AG10803 (cell line): ENCODE measurements at places on chromosomes 12 and 14.

GRCh38 chr12:44021471-44021971, 185.6 kb downstream of the TMEM117 start:
- no peak for DNase-seq

DNA sequence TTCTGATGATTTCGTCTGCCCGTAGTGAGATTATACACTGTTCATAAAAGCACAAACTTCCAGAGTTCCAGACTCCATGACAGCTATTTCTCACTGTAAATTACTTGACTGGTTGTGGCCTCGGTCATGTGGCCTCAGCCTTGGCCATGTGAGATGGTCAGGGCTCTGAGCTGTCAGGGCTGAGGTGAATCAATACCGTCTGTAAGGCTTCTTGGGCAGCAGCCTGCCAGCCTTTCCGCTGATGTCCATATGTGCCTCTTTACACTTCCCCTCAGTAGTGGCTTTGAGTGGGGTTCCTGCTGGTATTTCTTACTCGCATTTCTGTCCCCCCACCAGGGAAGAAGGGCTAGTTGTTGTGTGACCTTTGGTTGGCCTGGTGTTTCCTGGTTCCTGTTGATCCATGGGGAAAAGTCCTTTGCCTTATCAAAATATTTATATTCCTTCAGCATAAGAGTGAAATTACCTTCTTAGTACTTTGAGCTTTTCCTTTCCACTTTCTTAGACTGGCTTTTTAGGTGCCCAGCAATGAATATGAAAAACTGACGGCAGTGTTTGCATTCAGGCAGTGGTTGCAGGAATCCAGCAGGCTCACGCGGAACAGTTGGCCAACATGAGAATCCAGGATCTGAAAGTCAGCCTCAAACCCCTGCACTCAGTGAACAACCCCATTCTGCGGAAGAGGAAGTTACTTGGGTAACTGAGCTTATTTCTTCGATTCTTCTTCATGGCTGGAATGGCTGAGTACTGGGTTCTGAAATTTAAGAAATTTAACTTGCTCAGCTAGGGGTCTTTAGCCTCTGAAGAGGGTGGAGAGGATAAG, 46.1 kb downstream of the MAPKAPK5 start:
- no peak for DNase-seq

DNA sequence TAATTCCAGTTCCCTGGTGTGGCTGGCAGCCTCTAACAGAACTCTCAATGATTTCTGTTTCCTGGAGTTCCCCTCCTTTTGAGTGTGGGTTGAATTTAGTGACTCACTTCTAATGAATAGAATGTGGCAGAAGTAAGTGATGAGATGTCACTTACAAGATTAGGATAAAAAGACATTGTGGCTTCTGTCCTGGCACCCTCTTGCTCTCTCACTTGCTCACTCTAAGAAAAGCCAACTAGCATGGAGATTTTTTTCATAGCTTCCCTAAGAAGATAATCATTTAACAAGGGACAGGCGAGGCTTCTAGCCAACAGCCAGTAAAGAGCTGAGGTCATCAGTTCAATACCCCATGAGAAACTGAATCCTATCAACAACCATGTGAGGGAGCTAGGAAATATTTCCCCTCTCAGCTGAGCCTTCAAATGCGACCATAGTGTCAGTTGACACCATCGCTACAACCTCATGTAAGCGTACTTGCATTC, 156.7 kb downstream of the TMTC3 start:
- peak; percentile 86 for DNase-seq

GRCh38 chr14:97395068-97395467, 597.9 kb downstream of the VRK1 start:
- DNase-seq = no peak

- DNase-seq = no peak
Measured at GRCh38 chr14:53701108-53701875, 255.3 kb downstream of the BMP4 start.

- DNase-seq = no peak
Measured at GRCh38 chr12:53698948-53699677, 23.2 kb upstream of the ATP5MC2 start.

DNA sequence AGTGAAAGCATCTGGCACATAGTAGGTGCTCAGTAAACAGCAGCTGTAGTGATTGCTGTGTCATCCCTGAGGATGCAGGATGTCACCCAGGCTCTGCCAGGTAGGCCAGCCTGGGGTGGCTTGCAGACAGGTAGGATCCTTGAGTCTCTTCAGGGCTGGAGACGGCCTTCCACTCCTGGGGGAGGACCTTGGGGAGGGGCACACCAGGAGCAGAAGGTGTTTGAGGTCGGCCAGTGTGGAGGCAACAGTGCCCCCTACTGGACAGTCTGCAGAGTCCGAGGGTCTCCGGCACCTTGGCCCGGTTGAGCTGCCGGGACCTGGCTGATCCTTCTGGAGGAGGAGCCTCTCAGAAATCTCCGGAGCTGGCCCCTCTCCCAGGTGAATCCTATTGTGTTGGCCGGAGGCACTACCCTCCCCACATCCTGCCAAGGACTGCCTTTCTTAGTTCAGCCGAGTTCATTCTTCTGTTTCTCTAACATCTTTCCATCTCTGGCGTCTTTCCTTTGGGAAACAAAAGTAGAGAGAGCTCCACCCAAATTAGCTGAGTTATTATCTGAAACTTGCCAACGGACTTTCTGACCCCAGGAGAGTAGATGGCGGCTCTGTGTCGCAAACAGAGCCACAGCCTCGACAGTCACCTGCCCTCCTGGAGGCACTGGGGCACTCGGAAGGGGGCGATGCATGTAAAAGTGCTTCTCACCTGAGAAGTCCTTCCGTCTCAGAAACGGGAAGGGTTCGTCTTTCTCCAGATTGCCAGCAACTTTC, 41.8 kb upstream of the CLMN start:
- DNase-seq = no peak

GRCh38 chr12:47328831-47329545, 249.2 kb upstream of the AMIGO2 start:
- peak; percentile 75 for DNase-seq

DNA sequence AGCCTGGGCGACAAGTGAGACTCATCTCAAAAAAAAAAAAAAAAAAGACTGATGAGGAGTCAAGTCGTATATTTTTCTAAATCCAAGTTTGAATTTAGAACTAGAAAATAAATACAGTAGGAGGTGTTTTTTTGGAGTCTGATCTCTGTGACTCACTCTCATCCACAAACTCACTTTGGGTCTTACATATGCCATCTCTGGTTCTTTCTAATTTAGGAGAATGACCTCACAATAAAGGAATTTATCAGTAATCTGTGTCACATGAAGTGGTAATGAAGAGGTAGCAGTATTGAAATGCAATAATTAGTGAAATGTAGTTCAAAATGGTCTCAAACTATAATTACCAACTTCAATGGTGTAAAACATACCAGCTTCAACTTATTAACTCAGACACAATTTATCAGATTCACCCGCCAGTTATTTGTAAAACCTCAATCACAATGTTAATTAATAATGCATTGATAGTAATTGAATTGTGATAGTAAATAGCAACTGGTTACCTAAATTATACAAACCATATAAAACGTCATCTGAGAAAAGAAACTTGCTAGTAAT, 4.4 kb upstream of the CFL2 start:
- peak; percentile 67 for DNase-seq

GRCh38 chr14:60323199-60323896, 74.3 kb downstream of the PPM1A start:
- no peak for DNase-seq

GRCh38 chr12:129870796-129871195, 33.0 kb downstream of the TMEM132D start:
- no peak for DNase-seq

DNA sequence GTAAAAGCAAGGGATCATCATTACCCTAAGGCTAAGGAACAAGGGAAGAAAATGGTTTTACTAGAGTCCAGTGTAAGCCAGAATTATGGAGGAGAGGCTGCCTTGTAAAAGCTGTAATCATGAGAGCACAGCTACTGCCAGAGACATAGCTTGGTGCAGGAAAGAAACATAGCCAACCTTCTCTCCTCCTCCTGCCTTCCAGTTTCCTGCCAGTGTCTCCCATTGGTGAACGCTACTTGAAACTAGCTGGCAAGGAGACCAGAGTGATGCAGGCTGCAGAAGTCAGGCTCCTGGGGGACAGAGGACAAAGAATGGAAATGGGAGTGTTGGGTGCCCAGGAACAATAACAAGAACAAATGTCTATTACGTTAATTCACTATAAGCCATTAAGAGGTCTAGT, 158.5 kb downstream of the NELL2 start:
- DNase-seq = no peak
